Stimulated activated CD8-positive, alpha-beta memory T cell treated with anti-CD3 and anti-CD28 coated beads, Interleukin-2, amount 100 ng/mL, for 1 hour (primary cell): ENCODE measurements at places on chromosomes 3 and 15.

GRCh38 chr3:148089171-148089570 lies 608.5 kb upstream of the AGTR1 start:
- DNase-seq, result no peak

DNA sequence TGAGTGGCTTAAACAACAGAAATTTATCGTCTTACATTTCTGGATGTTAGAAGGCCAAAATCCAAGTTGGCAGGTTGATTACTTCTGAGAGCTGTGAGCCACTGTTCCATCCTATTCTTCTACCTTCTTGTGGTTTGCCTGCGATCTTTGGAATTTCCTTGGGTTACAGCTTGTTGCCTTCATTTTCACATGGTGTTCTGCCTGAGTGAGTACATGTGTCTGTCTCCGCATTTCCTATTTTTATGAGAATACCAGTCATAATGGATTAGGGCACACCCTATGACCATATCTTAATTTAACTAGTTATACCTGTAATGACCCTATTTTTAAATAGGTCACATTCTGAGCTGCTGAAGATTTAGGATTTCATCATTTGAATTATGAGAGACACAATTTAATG lies 294.3 kb downstream of the CNTN4 start:
- DNase-seq, result no peak

DNA sequence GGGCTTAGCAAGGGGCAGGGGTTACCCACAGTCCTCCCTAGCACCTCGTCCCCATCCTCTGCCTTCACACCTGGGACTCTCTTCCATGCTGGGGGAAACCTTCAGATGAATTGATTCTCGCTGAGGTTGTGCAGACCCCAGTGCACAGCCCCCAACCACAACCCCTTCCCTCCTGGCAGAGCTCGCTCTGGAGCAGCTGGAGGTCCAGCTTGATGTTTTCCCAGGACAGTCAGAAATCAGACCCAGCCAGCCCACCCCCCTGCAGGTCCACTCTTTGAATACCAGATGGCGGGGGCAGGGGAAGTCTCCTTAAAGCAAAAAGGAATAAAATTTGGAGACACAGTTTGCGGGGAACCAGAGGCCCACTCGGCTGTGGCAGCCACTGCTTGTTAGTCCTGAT lies 234.4 kb downstream of the XXYLT1 start:
- no peak for DNase-seq

- DNase-seq, result no peak
Measured at GRCh38 chr15:66019368-66019767, 150.1 kb downstream of the RAB11A start.
